Activated naive CD4-positive, alpha-beta T cell treated with anti-CD3 and anti-CD28 coated beads, Interleukin-2, amount 10 ng/mL, durations not matched to agents 7 days and 5 days (primary cell): ENCODE measurements at places on chromosomes 3 and 15.
A peak's percentile ranks its signal among the peaks of the same experiment; 100 is the strongest.

DNA sequence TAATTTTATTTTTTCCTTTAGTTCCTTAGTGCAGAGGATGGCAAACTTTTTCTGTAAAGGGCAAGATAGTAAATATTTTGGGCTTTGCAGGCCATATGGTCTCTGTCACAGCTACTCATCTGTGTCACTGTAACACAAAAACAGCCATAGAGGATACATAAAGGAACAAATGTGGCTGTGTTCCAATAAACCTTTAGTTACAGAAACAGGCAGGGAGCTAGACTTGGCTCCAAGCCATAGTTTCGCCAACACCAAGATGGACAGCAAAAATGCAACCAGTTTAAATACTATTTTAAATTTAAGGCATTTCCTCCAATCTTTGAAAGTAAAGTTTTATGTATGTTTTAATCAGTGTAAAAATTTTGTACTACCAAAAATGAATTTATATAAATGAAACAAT, 753.4 kb downstream of the FHIT start:
- no peak for DNase-seq

DNA sequence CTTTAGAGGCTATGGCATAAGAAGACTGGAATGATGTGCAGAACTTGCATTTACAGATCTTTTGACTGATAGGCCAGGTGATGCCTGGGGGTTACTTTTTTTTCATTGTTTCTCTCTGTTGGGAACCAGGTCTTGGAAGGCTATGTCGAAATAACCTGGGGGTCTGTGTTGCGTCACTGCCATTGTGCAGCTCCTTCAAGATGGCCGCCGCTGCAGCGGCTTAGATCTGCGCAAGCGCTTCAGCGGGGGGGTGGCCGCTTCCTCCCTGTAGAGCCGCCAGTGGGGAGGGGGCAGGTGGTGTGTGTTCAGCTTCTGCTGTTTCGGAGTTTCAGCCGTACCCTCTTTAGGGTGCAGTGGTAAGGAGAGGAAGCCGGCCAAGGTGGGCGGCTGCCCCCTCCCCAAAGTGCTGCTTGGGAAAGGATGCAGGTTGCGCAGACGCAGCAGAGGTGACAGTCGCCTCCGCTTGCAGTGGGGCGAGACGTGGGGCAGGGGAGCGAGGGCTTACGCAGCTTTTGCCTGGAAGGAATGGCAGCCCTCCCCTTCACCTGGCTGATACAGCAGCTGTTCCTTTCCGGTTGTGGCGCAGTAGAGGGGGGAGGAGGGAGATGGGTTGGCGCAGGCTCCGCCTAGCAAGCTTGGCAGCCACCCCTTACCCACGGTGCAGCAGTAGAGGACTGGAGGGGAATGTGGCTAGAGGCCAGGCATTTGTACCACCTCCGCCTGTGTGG, 1.5 kb downstream of the SNRPN start:
- DNase-seq: peak; percentile 77

GRCh38 chr3:10528046-10528445, 22.7 kb upstream of the ATP2B2 start:
- no peak for DNase-seq

GRCh38 chr15:35151381-35151780, 66.3 kb upstream of the NANOGP8 start:
- DNase-seq: no peak

- no peak for DNase-seq
Measured at GRCh38 chr3:188262913-188263683, 109.1 kb downstream of the LPP start.

- no peak for DNase-seq
Measured at GRCh38 chr3:171135549-171135948, 109.0 kb upstream of the SLC2A2 start.

GRCh38 chr3:10189557-10190354, 25.0 kb downstream of the IRAK2 start:
- DNase-seq: peak; percentile 55

- DNase-seq: no peak
Measured at GRCh38 chr3:56190771-56191305, 277.4 kb downstream of the ERC2 start.

DNA sequence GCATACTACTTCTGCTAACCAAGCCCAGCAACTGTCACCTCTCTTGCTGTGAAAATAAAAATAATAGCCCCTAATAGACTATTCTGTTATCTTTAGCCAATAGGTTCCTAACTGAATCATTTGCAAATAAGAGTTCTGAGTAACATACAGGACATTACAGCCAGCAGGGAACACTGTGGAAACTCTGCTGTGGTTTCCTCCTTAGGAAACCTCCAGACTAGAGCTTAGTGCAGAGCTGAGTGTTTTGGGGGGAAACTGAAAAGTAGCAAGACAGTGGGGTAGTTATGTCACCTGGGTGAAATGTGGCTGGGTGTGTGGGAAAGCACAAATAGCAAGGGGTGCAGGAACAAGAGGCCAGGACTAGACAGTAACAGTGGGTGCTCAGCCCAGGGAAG, 32.4 kb downstream of the DZIP1L start:
- DNase-seq: no peak
